Substantia nigra (tissue), 51 donors: ENCODE measurements at places on chromosomes 2 and 18.

DNA sequence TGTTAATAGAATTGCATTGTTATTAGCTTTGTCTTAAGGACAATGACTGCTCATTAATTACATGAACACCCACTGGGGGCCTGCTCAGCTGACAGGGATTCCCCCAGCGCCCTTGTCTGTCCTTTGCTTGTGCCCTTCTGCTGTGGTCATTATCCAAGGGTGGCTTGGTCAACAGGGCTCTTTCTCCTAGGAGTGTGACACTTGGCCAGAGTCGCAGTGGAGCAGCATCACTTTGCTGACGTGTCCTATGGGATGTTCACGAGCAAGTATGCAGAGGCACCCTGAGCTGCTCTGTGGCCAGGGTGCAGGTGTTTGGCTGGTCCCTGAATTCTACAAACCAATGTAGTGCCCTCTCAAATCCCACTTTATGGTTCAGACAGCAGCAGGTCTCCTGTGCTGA, 46.0 kb downstream of the PTGR3 start:
- no peak for DNase-seq

DNA sequence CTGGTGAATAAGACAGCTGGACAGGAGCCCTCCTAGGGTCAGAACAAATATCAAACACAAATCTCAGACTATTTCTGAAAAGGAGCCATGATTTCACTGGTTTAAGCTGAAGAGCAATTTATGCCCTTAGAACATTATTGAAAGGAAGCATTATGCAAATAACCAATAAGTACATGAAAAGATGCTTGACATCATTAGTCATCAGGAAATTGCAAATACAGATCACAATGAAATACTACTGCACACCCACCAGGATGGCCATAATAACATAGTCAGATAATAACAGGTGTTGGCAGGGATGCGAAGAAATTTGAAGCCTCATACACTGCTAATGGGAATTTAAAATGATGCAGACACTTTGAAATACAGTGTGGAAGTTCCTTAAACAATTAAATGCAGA, 176.4 kb upstream of the RAB6C start:
- DNase-seq, result no peak

DNA sequence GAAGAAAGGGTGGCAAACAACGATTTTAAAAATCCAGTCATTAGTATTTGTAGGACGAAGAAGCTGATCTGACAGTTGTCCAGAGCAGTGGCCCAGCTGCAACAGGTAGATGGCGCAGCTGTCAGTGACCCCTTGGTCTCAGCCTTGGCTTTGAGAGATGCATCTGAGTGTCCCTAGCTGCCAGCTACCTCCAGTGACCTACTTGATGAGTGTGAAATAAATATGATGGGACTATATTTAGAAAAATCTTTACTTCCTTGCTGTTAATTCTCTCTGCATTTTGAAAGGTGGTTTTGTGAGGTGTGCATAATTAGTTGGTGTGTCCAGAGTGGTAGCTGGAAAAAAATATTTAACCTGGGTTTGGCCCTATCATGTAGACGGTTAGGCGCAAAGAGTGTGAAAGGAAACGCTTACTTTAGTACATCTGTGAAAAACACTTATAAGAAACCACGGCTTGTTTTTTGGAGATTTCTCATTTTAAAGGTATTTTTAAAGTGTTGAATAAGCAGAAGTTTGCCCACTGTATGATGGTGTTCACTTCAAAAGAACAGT, 963 bp downstream of the INPP1 start:
- no peak for DNase-seq

DNA sequence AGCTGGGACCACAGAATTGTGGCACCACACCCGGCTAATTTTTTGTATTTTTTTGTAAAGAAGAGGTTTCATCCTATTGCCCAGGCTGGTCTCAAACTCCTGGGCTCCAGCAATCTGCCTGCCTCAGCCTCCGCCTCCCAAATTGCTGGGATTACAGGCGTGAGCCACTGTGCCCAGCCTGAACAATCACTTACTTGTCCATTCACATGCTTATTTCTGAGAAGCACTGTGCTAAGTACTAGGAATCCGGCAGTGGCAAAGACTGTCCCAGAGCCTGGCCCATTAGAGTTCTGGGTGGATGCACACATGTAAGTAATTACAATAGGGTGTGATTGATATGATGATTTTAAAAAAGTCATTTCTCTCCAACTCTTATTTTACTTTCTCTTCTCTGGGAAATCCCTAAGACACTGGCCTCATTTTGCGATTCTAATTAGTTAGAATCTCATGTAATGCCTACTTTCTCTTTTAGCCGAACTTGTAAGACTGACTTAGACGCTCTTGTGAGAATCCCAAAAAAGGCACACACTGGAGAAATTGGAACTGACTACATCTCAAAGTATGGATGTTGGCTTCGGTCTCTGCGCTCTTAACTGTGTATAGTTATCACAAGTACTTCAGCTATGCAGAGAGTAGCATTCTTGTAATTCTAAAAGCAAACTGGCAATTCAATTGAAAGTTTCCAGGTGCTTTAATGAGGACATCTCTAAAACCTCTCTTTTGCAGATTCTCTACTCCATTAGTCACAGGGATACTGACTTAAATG, 567.7 kb downstream of the DCC start:
- DNase-seq, result no peak

DNA sequence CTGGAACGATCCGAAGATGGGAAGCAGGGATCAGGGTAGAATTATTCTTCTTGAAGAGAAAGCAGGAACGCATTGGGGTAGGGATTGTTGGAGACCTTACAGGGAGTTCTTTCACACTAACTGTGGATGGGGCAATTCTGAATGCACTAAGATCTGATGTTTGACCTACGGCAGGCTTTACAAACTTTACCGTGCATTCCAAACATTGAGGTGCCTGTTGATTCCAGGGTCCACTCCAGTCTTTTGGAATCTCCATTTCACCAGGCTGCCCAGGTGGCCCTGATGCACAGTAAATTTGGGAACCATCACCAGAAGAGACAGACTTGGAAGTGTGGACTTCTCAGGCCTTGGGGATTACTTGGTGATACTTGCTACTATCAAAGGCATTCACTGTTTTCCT, 76.9 kb downstream of the RFTN2 start:
- DNase-seq, result no peak

GRCh38 chr2:181774685-181775084, 94.4 kb upstream of the NEUROD1 start:
- no peak for DNase-seq

GRCh38 chr18:10495936-10496335, 29.9 kb upstream of the NAPG start:
- DNase-seq, result no peak

DNA sequence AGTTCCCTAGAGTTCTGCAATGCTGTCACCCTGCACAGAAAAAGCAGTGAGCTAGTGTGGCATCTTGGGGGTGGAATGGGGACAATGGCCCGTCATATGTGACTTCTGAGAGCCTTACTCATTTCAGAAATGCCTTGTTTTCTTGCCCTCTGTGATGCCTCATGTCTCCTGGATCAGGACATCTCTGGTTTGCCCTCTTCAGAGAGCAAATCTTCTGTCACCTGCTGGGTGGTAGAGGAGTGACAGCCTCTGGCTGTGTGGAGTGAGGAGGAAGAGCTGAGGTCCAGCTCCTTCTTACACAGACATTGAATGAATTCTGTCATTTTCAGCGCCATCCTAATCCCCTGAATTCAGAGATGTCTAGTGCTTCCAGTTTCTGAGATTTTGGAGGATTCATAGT, 55.6 kb upstream of the PHLPP1 start:
- no peak for DNase-seq

DNA sequence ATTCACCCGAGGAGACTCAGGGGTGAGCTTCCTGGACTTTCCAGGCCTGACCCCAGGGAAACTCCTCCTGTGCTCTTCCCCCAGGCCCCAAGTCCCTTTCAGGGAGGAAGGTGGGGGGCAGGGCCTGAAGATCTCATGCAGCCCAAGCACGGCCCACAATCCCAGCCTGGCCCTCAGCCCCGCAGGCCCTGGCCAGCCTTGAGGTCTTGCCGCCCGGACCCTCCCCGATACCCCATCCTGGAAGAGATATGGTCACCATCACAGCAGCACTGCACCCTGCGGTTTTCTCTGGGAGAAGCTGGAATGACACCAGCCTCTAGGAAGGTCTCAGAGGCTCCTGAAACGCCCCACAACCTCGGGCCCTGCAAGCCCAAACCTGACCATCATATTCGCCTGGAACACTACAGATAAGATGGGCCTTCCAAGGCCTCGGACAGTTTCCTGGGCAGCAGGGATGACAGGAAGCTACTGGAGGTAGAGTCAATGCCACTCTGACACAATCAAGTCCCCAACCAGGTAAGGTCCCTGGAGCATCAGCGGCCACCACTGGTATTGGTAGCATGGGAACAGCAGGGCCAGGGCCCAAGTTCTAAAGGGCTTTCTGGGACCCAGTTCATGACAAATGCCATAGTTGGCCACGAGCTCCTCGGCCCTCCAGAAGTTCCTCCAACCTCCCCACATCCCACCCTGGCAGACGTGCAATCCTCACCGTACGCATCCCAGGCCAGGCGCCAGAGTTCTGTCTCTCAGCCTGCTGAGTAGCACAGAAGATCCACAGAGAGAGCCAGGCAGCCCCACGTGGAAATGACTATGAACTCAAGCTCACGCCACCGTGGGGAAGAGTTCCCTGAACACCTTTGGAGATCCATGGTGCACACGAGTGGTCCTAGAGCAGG, 8.6 kb downstream of the SDC1 start:
- no peak for DNase-seq

DNA sequence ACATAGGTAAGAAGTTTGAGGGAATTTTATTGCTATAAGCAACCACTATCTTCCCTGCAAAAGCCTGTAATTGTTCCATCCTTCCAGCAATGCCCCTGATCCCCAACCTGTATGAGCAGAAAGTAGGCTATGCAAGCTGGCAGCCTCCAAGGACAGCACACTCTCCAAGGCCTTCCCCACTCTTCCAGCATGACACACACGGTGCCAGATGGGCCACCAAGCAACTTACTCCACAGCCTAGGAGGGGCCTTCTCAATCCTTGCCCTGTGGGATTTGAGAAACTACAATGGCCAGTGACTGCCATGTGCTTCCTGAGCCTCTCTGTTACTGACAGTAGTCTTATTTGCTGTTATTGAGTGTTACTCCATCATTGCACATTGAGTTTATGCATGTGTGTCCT, 137.5 kb downstream of the ACTR3 start:
- no peak for DNase-seq

GRCh38 chr2:6164986-6165747, 473.0 kb downstream of the SOX11 start:
- no peak for DNase-seq

- DNase-seq, result no peak
Measured at GRCh38 chr2:227022608-227023007, 141.4 kb downstream of the COL4A4 start.

- DNase-seq, result no peak
Measured at GRCh38 chr18:77733292-77733903, 483.8 kb downstream of the GALR1 start.

- DNase-seq, result no peak
Measured at GRCh38 chr2:238739668-238740067, 108.2 kb upstream of the TWIST2 start.

DNA sequence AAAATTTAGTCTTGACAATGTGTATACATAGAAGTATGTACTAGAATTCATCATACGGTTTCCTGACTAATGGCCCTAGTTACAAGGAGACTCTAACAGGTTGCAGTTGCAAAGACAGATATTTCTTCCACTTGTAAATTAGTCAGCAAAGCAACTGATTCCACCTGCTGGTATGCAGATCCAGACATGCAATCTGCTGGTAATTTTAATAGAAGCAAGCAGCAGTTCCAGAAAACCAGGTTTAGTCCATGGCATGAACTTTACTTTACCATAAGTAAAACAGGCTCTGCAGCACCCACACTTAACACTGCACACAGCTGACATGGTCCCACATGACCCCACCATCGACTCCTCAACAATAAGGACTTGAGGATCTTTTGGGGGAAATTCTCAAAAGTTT, 110.9 kb upstream of the SP3 start:
- no peak for DNase-seq

- DNase-seq, result no peak
Measured at GRCh38 chr2:127155947-127156346, 49.0 kb upstream of the BIN1 start.

DNA sequence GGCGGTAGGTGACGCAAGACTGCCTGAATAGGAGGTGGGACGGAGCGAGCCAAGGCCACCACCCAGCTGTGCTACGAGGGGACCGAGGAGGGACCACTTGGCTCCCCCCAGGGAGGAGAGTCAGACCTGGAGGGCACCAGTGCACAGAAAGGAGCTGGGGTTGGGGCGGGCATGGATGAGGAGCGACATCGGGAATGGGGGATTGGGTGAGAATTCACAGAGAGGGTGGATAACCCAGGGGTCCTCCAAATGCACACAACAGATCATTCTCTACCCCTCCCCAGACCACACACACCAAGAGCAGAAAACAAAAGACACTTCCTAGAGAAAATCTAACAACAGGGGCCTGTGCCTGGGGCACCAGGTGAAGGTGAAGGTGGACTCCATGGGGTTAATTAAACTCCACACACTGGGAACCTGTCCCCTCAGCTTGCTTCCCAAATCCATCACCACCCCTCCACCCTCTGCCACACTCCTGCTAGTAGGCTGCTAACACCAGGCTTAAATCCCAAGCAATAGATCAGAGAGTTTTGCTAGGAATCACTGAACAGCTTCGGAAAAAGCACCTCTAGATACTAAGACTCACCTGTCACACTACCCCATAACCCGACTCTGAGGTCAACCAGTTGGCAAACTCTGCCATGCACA, 274.6 kb downstream of the EIPR1 start:
- no peak for DNase-seq

DNA sequence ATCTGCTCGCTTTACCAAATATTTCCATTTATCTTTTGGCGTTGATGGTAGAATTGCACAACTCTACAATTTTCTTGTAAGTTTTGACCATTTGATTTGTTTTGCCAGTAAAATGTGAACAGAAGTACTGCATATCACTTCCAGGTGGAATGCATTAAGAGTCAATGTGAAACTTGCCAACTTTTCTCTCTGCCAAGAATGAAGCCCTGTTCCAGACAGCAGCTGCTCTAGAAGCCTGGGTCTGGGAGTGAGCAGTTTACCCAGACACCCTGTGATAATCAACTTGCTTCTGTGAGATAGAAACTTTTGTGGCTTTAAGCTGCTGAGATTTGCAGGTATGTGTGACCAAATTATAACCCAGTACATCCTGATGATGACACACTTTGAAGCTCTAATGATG, 115.9 kb upstream of the SYT4 start:
- DNase-seq, result no peak

DNA sequence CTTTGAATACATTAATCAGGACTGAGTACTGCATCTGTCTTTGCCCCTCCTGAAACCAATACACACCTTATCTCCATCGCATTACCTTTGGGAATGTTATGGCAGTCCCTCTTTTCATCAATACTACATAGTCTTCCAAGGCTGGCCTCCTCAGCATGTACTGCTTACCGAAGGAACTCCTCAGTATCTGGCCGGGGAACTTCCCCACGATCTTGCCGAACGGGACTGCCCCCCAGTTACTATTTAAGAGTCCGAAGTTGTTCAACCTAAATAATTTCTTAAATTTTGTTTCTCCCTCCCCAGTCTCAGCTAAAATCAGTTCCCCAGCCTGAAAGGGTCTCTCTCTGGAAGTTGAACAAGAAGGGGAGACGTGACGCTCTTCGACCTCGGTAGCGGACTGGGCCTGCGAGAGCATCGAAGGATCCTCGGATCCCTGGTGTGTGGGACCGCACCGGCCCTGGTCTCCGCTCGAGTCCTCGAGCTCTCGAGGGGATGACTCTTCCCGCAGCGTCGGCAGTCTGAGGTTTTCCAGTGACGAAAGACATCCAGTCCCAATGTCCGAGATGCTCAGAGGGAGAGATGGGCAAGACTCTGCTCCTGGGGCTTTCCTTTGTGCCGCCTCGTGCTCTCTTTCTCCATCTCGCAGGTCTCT, 489 bp downstream of the TRMT61B start:
- DNase-seq, result no peak
